ENCODE measurements at places on chromosomes 3 and 15. TPM values are rescaled to one million over a fixed set of nuclear protein-coding genes. Genes with fewer than 3 reads are reported as not detected.

DNA sequence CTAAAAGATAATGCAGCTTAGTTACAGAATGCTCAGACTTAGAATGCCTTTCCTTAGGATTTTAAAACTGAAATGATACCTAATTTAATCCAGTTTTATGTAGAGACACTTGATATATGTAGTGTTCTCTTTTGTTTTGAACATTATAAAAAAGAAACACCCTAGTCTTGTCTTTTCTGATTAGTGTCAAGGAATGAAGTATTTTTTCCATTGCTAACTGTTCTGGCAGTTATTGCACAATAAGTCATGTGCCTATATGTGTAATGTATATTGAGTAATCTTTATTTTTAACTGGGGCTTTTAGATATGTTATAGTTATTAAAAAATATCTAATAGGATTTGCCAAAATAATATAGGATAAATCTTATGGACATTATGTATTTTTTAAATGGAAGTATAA, 4.5 kb downstream of the ARL8B start:
- H3K27ac ChIP-seq: no peak overlapping the region
- no peak overlapping the region for H3K4me3 ChIP-seq
- H3K4me1 ChIP-seq: peaks cover 36% of the 10 kb centered on the region
- DNase-seq: no peak

DNA sequence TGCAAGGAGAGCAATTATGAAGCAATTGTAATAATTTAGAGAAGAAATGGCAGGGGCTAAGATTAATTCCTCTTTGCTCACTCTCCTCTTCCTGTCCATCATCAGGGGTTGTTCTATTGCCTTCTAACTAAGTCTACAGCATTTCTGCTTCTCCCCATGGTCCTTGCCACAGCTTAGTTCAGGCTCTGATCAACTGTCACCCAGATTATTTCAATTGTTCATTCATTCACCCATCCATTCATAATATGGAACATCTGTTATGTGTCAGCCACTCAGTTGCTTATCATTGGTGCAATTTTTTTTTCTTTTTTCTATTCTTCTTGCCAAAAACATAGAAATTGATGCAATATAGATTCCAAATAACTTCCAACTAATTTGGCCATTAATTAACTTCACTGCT, 93.2 kb downstream of the CD47 start:
- no peak overlapping the region for H3K27ac ChIP-seq
- H3K36me3 ChIP-seq: no peaks in the 10 kb centered on the region
- H3K4me3 ChIP-seq: no peak overlapping the region
- no peaks in the 10 kb centered on the region for H3K4me1 ChIP-seq

DNA sequence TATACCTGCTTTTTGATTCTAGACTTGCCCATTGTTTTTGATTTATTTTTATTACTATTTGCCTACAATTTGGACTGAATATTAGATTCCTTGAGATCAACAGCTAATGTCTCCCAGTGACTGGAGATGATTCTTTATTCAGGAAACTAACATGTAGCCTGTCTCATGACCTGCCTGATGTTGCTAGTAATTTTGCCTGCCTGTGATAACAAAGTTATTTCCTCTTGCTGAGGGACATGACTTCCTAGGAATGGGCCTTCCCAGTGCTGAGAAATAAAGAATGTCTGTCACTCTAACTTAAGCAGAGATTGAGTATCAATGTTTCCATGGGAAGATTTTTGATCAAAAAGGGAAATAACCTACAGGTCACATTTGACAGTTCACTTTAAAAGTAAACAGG, 13.4 kb upstream of the NPHP3 start:
- H3K36me3 ChIP-seq: no peaks in the 10 kb centered on the region
- H3K4me1 ChIP-seq: no peaks in the 10 kb centered on the region
- no peak overlapping the region for H3K27ac ChIP-seq
- DNase-seq: no peak

DNA sequence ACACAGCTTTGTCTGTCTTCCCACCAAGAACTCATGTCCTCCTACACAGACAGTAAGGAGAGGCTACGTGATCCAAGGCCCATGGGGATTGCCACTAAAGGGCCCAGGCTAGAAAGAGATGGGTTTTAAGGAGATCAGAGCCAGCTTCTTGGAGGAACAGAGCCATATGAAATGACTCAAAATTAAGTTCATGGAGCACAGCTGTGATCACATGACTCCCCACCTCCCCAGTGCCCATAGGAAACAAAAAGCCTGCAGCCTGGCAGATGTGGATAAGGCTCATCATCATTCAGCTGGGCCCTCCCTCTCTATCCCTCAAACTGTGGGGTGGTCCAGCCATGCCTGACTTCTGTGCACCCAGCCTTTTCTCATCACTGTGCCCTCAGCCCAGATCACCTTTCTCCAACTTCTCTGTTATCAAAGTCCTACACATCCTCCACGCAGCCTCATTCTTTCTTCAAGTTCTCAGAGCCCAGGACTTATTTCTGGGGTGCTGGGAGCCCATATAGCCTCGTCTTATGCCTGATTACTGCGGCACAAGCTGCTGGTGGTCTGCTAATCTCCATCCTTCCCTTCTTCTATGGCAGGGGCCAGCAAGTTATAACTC, 137.6 kb downstream of the SMAD6 start:
- no peak overlapping the region for H3K27ac ChIP-seq
- H3K36me3 ChIP-seq: no peaks in the 10 kb centered on the region
- DNase-seq: no peak
- H3K27me3 ChIP-seq: peaks cover 23% of the 10 kb centered on the region

- no peak overlapping the region for H3K4me3 ChIP-seq
- H3K27ac ChIP-seq: no peak overlapping the region
- H3K4me1 ChIP-seq: no peaks in the 10 kb centered on the region
- H3K27me3 ChIP-seq: no peaks in the 10 kb centered on the region
- no peak for DNase-seq
- no peaks in the 10 kb centered on the region for H3K36me3 ChIP-seq
Measured at GRCh38 chr3:189871418-189871817, 240.2 kb downstream of the TP63 start.

DNA sequence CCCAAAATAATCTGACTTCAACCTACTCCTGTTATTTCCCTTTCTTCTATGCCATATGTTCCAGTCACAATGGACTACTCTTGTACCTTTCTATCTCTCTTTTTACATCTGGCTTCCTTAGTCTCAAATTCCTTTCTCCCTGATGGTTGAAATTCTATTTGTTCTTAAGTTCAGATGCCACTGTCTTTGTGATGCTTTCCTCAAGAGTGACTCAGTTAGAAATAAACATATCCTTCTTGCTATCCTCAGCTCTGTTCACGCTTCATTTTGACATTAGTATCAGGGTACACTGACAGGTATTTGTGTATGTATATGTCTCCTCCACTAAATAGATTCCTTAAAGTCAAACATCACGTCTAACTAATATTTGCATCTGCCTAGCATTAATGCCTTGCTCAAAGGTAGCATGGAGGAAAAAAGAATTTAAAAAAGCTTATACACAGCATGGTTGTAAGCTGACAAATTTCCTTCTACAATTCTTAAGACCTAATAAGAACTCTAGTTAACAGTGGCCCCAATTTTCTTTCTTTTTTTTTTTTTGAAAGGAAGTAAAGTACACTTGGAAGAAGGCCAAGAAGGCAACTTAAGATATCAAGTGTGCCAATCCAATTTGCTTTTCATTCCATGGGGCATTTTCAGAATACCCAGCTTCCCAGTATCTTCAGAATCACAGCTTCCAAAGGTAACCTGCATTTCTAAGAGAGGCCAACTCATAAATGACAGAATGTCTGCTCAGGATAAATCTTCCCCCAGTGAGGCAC, 58.0 kb downstream of the CHAC1 start:
- no peak overlapping the region for H3K27ac ChIP-seq
- no peaks in the 10 kb centered on the region for H3K4me1 ChIP-seq
- no peaks in the 10 kb centered on the region for H3K27me3 ChIP-seq
- DNase-seq: no peak

- no peak overlapping the region for H3K27ac ChIP-seq
- DNase-seq: no peak
- H3K27me3 ChIP-seq: peaks cover under 1% of the 10 kb centered on the region
Measured at GRCh38 chr3:120272286-120272685, 12.7 kb downstream of the GPR156 start.

- peak overlapping the region; percentile 60 for H3K27ac ChIP-seq
- peaks cover 25% of the 10 kb centered on the region for H3K4me1 ChIP-seq
- peak overlapping the region; percentile 83 for H3K4me3 ChIP-seq
- no peaks in the 10 kb centered on the region for H3K36me3 ChIP-seq
- DNase-seq: peak; percentile 6
- H3K27me3 ChIP-seq: no peaks in the 10 kb centered on the region
Measured at GRCh38 chr15:76904461-76905012, 603 bp downstream of the SCAPER start.

GRCh38 chr3:188956839-188957489, 214.8 kb upstream of the TPRG1 start:
- DNase-seq: no peak
- H3K4me1 ChIP-seq: no peaks in the 10 kb centered on the region
- H3K4me3 ChIP-seq: no peak overlapping the region
- H3K27ac ChIP-seq: no peak overlapping the region
- no peaks in the 10 kb centered on the region for H3K27me3 ChIP-seq
- no peaks in the 10 kb centered on the region for H3K36me3 ChIP-seq

- no peak overlapping the region for H3K4me3 ChIP-seq
- no peak overlapping the region for H3K27ac ChIP-seq
- H3K36me3 ChIP-seq: no peaks in the 10 kb centered on the region
- no peaks in the 10 kb centered on the region for H3K4me1 ChIP-seq
- no peaks in the 10 kb centered on the region for H3K27me3 ChIP-seq
- DNase-seq: no peak
Measured at GRCh38 chr3:107414325-107414964, 37.2 kb downstream of the CCDC54 start.

DNA sequence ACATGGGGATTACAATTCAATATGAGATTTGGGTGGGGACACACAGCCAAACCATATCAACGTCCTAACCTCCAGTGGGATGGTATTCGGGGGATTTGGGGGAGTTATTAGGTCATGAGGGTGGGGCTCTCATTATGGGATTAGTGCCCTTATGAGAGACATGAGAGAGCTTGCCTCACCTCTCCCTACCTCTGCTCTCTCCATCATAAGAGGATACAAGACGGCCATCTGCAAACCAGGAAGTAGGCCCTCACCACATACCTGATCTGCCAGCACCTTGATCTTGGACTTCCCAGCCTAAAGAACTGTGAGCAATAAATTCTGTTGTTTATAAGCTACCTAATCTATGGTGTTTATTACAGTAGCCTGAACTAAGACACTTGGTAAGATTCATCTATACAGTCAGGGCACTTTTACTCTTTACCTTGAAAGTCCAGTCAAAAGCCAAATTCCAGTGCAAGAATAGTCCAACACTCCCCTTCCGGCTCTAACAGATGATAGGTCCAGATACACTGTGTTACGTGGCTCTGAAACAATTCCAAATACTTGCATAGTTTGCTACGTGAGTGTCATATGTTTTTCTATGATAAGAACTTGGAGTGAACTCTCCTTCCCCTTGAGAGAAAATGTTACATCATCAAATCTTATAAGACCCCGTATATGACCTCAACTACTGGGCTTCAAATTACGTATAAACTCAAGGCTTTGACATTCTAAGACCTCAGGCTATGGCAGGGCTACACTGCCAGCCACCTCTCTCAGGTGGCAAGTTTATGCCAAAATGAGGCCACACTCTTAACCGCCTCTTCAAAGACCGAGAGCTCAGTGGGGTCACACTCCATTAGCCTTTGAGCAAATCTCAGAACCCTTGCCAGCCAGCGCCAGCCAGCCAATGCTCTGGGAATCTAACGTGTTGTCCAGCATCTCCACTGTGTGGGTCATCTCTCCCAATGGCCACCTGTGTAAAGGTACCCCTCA, 129.9 kb downstream of the XXYLT1 start:
- H3K4me1 ChIP-seq: peaks cover 12% of the 10 kb centered on the region
- no peak overlapping the region for H3K27ac ChIP-seq
- H3K36me3 ChIP-seq: no peaks in the 10 kb centered on the region
- no peak overlapping the region for H3K4me3 ChIP-seq

- no peak for DNase-seq
- H3K27ac ChIP-seq: no peak overlapping the region
- H3K4me1 ChIP-seq: no peaks in the 10 kb centered on the region
- no peaks in the 10 kb centered on the region for H3K36me3 ChIP-seq
- H3K4me3 ChIP-seq: no peak overlapping the region
Measured at GRCh38 chr3:28218071-28218916, 23.1 kb upstream of the CMC1 start.

GRCh38 chr3:60147249-60147950, 1097.6 kb upstream of the CFAP20DC start:
- H3K36me3 ChIP-seq: no peaks in the 10 kb centered on the region
- H3K4me1 ChIP-seq: no peaks in the 10 kb centered on the region
- H3K27ac ChIP-seq: no peak overlapping the region
- no peak overlapping the region for H3K4me3 ChIP-seq
- no peak for DNase-seq

DNA sequence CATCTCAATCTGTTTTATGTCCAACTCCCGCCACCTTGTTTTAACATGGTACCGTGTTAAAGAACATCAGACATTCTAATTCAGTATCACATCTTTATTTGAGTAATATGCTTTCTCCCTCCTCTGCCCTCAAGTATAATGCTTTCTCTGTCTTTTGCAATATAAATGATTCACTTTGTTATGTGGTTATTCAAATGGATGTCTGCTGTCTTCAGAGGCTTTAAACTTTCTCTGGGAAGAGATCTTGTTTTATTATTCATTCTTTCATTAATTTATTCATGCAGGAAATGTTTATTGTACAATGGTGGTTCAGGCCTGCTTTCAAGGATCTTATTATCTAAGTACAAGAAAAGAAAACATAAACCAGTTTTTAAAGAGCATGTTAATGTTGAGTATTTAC, 57.1 kb downstream of the RAP2B start:
- no peak for DNase-seq
- no peaks in the 10 kb centered on the region for H3K27me3 ChIP-seq
- peaks cover 46% of the 10 kb centered on the region for H3K4me1 ChIP-seq
- no peak overlapping the region for H3K27ac ChIP-seq
- no peak overlapping the region for H3K4me3 ChIP-seq

DNA sequence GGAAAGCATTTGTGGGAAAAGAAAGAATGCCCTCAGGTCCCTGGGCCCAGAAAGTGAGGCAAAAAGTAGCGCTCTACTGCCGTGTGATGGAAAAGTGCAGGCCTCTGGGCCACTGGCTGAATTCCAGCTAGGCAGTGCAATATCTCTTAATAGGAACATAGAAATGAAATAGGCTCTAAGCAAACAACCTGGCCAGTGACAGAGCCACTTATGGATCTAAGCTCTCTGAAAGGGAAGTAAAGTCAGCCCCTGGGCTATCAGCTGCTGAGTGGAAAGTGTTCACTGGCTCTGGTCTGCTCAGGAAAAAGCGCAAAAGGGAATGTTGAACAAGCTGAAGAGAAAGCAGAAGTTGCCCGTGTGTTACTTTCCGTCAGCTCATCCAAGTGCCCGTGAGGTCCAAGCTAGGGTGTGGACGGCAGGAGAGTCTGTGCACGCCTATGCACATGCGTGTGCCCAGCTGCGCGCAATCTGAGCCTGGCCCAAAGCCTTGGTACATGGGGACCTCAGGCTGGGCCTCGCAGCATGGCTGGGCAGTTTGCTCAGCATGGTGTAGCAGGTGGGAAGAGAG, 74.0 kb upstream of the RAD18 start:
- no peak overlapping the region for H3K4me3 ChIP-seq
- no peaks in the 10 kb centered on the region for H3K36me3 ChIP-seq
- no peak overlapping the region for H3K27ac ChIP-seq
- H3K27me3 ChIP-seq: no peaks in the 10 kb centered on the region
- no peak for DNase-seq
- no peaks in the 10 kb centered on the region for H3K4me1 ChIP-seq

- H3K4me3 ChIP-seq: no peak overlapping the region
- H3K36me3 ChIP-seq: no peaks in the 10 kb centered on the region
Measured at GRCh38 chr3:133734305-133734704, 11.9 kb upstream of the TF start.

Gene CEP19
- total RNA-seq: 0.64 TPM

Gene EPHA3
- total RNA-seq: not detected

Gene COL8A1
- not detected for total RNA-seq

Gene DPPA2
- not detected for total RNA-seq

Gene ARGFX
- not detected for total RNA-seq

Gene PLCB2
- 206 TPM for total RNA-seq

Gene EEF1AKMT4
- not detected for total RNA-seq

Gene SRGAP3
- total RNA-seq: 3.2 TPM

Gene ILDR1
- total RNA-seq: not detected

Gene PLOD2
- not detected for total RNA-seq
